Stimulated activated CD8-positive, alpha-beta memory T cell treated with anti-CD3 and anti-CD28 coated beads, Interleukin-4, amount 100 ng/mL, for 48 hours (primary cell): ENCODE measurements at places on chromosomes 3 and 15.
A peak's percentile ranks its signal among the peaks of the same experiment; 100 is the strongest.

DNA sequence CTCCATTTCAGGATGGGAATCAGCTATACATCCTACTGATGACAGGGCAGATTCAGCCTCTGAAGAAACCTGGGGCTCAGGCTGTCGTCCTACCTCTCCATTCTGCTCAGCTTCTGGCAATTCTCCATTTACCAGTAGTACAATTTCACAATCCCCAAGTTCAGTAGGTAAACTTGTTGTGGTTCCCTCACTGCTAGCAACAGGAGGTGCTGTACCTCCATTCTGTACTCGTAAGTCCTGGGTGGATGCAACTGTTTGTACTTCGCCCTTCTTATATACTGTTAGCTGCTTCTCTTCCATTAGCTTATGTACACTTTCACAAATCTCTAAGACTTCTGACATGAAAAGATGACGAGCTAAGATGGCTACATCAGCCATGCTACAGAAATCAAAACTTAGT is 11.6 kb downstream of the ZBTB11 start:
- no peak for DNase-seq

DNA sequence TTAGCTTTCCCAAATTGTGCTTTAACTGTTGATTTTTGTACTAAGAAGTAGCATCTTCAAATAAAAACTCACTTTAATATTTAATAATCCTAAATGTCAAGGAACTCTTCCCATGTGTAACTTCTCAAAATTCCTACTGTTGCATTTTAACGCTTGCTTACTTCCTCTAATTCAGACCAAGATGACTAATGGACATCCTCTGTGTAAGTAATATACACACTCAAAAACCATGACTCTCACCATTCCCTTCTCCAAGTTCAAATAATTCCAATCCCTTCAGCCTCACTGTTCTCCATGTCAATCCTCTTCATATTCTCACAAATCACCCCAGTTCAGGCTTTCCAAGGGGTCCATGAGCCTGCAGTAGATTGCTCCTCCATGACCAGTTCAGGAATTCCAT is 13.0 kb downstream of the MRPL46 start:
- no peak for DNase-seq

- DNase-seq: no peak
Observed at GRCh38 chr3:14517601-14518431, 22.3 kb downstream of the GRIP2 start.

GRCh38 chr3:52783211-52783555 is 5.8 kb downstream of the ITIH1 start:
- DNase-seq: no peak

- DNase-seq: no peak
Observed at GRCh38 chr3:126827121-126827520, 123.1 kb downstream of the CHCHD6 start.

GRCh38 chr3:151499168-151499567 is 38.3 kb upstream of the IGSF10 start:
- no peak for DNase-seq

DNA sequence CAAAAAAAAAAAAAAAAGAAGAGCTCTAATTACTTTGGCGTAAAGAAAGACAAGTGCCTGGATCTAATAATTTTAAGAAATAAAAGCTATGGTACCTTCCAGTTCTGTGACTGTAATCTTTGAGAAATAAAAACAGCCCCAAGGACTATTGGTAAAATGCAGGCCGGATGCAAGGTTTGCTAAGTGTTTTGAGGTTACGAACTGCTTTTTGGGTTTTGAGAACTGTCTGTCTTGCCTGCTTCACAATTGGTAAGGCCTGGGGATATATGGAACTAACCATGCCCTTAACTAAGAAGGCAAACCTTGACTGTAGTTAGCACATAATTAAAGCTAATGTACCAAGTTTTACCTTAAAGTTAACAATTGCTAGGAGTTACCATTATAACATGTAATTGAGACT is 388.4 kb upstream of the CBLB start:
- no peak for DNase-seq

DNA sequence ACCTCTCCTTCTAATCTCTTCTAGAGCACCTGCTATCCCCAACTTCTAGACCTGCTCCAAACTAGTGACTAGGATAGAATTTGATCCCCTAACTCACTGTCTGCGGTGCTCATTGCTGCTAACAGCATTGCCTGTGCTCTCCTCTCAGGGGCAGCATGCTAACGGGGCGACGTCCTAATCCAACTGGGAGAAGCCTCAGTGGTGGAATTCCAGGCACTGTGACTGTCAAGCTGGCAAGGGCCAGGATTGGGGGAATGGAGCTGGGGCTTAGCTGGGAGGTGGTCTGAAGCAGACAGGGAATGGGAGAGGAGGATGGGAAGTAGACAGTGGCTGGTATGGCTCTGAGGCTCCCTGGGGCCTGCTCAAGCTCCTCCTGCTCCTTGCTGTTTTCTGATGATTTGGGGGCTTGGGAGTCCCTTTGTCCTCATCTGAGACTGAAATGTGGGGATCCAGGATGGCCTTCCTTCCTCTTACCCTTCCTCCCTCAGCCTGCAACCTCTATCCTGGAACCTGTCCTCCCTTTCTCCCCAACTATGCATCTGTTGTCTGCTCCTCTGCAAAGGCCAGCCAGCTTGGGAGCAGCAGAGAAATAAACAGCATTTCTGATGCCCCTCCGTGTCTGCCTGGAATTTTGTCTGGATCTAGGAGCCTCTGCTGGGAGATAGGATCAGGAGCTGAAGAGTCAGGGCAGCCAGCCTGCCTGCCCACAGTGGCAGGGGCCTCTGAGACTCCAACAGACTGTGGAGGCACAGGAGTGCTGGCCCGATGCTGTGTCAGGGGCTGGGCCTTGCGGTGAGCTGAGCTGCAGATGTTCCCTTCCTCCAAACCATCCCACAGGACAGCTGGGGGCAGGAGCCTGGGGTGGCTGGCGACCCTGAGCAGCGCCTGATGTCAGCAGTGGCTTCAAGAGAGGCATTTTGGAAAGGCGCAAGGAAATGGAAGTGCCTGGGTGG is 3.0 kb downstream of the ISLR start:
- DNase-seq: no peak

DNA sequence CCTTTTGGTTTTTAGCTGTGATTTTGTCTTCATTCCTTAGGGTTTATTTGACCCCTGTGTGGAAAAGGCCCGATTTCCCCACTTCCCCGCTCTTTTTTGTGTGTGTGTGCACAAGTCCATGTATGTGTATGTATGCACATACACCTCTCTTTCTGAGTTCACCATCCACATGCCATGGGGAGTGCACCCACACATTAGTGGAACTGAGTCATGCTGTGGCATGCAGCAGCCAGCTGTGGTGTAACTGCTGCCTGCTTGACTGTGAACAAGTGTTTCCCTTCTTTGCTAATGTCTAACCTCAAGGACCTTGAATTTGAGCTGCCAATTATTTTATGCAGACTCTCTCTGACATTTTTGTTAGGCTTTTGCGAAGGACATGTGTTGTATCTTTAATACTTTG is 434.9 kb upstream of the TPM1 start:
- DNase-seq: no peak

- no peak for DNase-seq
Observed at GRCh38 chr3:176780766-176781165, 416.5 kb downstream of the TBL1XR1 start.

- no peak for DNase-seq
Observed at GRCh38 chr3:155753038-155753639, 8.3 kb upstream of the PLCH1 start.

DNA sequence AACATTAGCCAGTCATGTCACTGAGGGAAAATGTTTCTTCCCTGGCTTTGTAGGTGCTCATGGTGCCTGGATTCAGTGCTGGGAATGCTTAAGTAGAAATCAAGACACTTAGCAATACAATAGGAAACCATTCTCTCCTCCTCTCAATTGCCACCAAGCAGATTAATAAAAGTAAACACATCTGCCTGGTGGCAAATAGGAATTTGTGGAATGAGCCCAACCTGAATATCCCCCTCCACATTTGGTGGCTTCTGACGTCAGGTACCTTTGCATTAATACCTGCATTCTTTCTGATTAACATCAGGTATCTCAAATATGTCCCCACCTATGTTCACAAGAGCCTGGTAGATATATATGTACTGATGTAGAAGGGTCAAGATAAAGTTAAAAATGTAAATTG is 42.7 kb downstream of the PPP2R3A start:
- DNase-seq: no peak

GRCh38 chr3:183159333-183159732 is 3.2 kb downstream of the LAMP3 start:
- no peak for DNase-seq

GRCh38 chr3:50777680-50778079 is 103.0 kb downstream of the DOCK3 start:
- no peak for DNase-seq

- no peak for DNase-seq
Observed at GRCh38 chr3:10600296-10600714, 94.9 kb upstream of the ATP2B2 start.

DNA sequence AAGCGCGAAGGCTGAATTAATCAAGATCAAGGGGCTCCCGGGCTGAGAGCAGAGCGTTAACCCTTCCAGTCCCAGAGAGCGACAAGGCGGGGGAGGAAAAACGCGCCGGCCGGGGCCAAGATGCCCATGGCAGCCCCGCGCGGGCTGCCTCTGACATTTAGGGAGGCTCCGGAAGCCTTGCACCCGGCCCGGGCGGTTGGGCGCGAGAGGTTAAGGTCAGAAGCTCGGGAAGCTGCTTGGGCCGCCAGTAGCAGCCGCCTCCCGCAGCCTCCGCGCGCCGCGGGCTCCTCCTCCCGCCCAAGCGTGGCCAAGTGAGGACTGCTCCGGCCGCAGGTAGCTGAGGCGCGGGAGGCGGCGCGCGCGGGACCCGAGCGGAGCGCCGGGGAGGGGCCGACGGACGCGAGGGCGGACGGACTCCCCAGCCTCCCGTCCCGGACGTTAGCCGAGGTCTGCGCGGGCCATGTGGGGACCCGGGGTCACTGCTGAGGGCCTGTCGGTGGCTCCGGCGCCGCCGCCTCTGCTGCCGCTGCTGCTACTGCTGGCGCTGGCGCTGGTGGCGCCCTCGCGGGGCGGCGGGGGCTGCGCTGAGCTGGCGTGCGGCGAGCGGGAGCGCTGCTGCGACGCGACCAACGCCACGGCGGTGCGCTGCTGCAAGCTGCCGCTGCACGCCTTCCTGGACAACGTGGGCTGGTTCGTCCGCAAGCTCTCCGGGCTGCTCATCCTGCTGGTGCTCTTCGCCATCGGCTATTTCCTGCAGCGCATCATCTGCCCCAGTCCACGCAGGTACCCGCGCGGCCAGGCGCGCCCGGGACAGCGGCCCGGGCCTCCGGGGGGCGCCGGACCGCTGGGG is at the start of gene C3orf80:
TSS of gene C3orf80 (plus strand) at position 247 of the 850 bp plus-strand sequence. CDS start at position 461, 214 bp downstream.
- DNase-seq: peak; percentile 66

- DNase-seq: peak; percentile 34
Observed at GRCh38 chr15:90191794-90192509, 9.2 kb upstream of the SEMA4B start.

- peak; percentile 72 for DNase-seq
Observed at GRCh38 chr15:64009798-64010261, 36.5 kb downstream of the DAPK2 start.

GRCh38 chr3:19931180-19931692 is 2.8 kb downstream of the EFHB start:
- DNase-seq: peak; percentile 65

DNA sequence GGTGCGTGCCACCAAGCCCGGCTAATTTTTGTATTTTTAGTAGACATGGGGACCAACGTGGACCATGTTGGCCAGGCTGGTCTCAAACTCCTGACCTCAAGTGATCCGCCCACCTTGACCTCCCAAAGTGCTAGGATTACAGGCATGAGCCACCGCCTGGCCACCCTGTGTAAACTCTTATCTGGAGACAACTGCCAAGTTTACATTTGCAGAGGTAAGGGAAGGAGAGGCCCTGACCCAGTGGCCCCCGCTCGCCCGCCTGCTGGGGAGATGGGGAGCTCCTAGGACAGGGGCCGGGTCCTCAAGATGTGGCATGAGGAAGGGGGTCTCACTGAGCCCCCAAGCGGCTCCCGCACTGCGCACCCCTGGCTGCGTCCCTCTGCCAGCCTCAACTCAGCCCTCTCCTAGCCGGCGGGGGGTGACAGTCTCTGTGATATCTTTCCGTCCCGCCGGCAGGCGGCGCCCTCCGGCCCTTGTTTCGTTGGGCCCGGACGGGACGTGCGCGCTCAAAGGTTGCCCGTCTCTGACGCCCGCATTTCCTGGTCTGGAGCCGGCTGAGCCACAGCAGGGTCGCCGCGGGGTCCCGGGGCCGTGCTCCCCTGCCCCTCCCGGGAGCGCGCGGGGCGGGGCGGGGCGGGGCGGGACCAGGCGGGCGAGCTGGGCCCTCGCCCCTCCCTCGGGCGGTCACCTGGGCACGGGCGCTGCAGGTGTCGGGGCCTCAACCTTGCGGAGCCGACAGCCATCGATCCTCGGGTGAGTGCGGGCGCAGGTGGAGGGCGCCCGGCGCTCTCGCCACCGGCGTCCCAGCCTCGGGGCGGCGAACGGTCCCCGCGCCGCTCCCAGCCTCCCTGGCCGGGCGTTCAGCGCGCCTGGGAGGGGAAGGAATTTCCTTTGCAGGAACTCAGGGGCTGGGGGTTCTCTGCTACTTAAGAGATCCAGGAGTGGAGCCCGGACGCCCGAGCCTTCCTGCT is at the start of gene GPR160:
TSS of gene GPR160 (plus strand) at position 533 of the 971 bp plus-strand sequence. CDS start 45,978 bp downstream, outside the sequence.
- DNase-seq: peak; percentile 89

DNA sequence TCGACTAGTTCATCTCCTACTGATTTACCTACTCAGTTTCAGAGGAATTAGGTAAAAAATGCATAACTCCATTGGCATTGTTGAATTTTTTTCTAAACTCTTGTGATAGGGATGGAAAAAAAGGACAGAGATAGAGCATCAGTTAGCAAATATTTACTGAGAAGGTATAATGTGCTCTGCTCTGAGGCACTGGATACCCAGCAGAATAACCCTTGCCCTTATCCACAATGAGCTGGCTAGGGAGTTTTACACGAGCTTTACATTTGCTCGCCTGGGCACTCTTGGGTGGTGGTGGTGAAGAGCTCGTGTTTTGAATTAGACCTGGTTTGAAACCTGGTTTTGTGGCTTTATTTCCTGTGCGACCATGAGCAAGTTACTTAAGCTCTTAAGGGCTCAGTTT is 149.6 kb downstream of the RORA start:
- DNase-seq: no peak

DNA sequence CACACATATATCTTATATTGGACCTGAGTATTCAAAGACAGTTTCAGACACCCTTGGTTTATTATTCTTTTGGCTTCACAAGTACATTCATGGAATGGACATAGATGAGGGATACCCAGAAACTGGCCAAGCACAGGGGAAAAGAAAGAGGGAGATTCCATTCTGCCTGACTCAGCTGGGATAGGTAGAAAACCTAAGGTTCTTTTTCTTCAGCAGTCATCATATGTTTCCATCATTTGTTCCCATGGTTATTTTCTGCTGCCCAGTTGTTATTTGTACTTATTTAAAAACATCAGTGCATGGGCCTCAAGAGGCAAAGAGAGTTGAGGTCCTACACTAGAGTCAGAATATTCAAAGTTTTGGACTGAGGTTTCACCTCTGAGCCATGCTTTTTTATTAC is 91.8 kb downstream of the FILIP1L start:
- no peak for DNase-seq

- DNase-seq: no peak
Observed at GRCh38 chr3:98328933-98329332, 24.7 kb upstream of the OR5K4 start.
